ENCODE measurements at places on chromosomes 3 and 15.

DNA sequence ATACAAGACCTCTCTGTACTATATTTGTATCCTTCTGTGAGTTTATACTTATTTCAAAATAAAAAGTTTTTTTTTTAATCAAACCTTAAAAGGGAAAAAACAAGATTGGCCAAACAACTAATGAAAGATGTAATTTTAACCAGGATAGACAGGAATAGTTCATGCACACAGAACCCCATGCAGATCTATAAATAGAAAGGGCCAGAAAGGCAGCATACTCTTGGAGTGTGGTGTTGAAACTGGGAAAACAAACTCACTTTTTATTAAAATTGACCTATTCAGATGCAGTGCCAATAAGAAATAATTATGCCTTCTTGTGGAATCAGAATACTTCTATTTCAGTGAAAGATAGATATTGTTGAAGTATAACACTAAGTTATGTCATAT, 204.6 kb downstream of the PLCL2 start:
- DNase-seq, result no peak

GRCh38 chr3:142844339-142844977, 44.4 kb downstream of the PCOLCE2 start:
- DNase-seq, result no peak

DNA sequence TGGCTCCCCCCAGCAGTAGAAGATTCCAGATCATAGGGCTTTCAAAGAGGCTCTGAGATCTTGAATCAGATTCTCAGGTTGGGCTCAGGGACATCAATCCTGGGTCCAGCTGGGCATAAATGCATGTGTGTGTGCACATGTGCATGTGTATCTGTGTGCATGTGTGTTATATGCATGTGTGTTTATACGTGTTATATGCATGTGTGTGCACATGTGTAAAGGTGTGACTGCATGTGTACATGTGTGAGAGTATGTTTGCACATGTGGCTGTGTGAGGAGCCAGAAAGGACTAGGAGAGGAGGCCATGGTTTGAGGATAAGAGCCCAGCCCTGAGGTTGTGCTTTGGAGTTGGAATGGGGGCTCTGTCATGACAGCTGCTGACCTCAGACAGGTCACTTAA, 1.8 kb upstream of the MAPKAPK3 start:
- DNase-seq, result no peak

- peak; percentile 13 for DNase-seq
These were observed 49.5 kb downstream of the ITGA11 start for GRCh38 chr15:68382286-68383007.

DNA sequence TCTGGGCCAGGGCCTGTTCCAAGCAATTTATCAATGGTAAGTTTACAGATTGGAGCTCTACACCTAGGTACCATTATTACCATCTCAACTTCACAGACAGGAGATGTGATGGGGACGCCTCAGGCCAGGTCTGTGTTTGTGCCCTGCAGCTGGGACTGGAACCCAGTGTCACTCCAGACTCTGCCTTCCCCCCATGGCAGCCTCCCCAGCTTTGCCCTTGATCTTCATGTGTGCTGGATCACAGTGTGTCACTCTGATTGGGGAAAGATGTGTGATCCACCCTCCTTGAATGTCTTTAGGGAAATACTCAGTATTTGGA, 59.6 kb downstream of the MGLL start:
- no peak for DNase-seq

GRCh38 chr3:148657470-148657869, 40.2 kb upstream of the AGTR1 start:
- no peak for DNase-seq

GRCh38 chr3:66949898-66950297, 48.2 kb upstream of the KBTBD8 start:
- no peak for DNase-seq

GRCh38 chr15:66819084-66819483, 117.0 kb downstream of the SMAD6 start:
- no peak for DNase-seq

GRCh38 chr3:33041909-33042308, 55.0 kb downstream of the GLB1 start:
- DNase-seq, result no peak

DNA sequence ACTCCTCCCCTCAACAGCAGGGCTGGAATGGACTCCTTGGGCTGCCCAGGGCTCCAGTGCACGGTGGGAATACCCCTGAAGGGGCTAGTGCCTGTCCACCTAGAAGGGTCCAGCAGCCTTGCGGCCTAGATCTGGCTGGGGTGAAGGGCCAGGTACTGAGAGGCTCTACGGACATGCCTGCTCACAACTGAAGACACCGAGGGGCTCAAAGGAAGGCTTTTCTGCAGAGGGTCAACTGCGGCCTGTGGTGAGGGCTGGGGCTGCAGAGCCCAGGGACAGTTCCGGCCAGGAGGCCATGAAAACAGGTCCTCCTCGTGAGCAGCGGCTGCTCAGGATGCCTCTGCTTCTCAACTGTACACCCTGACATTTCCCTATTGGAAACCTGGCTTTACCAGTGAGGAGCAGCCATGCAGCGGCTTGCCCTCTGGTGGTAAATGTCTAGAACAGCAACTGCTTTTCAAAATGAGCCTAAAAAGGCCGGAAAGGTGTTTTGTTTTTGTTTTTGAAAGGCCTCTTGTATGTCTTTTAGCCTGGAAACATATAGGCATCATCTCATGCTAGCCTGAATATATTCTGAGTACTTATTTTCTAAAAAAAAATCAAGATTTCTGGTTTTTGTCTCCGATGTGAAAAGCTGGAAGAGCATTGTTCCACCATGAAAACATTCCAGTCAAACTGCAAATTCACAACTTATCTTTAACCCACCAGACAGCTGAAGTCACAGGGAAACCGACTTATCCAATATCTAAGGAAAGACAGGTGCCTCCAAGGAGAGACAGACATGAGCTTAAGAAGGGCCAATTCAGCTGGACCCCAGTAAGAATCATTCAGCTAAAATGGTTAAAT, 163.4 kb downstream of the KLF13 start:
- peak; percentile 60 for DNase-seq

DNA sequence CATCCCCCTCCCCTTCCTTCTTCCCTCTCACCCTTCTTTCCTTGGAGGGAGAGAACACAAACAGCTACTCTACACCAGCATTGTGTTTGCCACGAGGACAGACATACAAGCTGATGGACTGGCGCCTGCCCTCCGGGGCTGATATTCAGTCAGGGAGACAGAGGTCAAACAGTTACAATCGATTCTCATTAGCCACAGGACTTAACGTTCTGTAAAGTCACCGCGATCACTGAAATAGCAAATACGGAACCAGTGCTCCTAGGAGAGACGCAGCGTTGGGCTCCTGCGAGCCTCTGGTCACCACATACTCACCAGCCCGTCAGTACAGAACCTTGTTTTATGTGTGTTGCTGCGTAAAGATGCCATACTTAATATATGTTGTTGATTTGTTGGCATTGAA, 108.8 kb downstream of the LRRK1 start:
- no peak for DNase-seq

Measured in stomach (tissue), 19 donors.